Activated CD4-positive, alpha-beta T cell treated with anti-CD3 and anti-CD28 coated beads, Interleukin-2, amount 10 ng/mL, durations not matched to agents 24 days and 14 days (primary cell): ENCODE measurements at places on chromosomes 11 and 22.

- no peak for DNase-seq
Observed at GRCh38 chr11:86180851-86181250, 63.7 kb upstream of the EED start.

DNA sequence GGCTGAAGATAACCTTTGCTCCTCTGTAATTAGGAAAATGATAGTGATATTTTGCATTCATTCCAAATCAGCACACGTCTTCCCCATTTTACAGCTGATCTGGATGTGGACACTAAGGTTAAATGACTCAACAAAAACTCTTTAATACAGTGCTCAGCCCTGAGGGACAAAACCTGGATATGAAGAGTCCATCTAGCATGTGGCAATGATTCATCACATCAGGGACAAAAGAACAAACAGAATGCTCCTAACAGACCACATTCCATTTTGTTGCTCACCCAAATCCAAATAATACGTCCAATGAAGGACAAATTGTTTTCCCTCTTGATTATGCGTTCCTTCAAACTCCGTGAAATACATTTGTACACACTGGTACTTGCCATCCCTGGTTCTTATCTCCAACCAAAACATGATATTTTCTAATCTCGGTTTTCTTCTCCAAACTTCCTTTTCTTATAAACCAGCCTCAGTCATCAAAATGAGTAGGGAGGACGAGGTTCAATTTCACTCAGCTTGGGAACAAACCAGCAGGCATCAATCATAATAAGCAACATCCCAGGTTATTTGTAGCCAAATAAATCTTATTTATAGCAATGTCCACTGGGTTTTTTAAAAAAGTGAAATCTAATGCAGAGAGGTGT lies 53.7 kb upstream of the MTMR2 start:
- DNase-seq, result no peak

- DNase-seq, result no peak
Observed at GRCh38 chr11:27405134-27405533, 42.1 kb upstream of the CCDC34 start.

DNA sequence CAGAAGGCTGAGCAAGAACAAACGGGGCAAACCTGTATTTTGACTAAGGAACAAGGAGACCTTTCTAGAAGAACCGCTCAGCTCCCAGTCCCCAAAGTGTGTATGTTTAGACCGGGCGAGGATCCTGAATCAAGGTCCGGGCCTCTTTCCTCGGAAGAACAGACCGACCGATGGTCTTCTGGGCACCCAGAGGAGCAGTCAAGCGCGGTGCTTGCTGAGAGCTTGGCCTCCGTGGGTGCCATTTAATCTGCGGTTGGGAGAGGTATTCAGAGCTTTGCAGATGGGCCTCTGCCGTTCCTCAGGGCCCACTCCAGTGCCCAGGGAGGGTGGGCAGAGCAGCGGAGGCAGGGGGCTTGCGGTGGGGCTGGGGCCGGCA lies 26.5 kb upstream of the ATXN10 start:
- no peak for DNase-seq

GRCh38 chr11:83438438-83438837 lies 152.3 kb upstream of the CCDC90B start:
- no peak for DNase-seq

DNA sequence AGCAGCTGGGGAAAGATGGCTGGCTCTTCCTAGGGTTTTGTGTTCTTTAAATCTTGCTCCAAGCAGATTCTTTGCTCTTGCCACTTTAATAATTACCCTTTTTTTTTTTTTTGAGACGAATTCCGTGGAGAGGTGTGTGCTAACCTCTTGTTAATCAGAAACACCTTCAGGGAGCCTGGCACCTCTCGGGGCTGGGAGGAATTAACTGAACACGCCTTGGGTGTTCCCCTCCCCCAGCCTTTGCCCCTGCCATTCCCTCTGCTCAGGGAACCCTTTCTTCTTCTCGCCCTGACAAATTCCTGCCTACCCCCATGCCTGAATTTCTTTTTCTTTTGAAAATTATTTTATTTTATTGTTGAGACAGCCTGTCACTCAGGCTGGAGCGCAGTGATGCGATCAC lies 17.5 kb downstream of the TMPRSS6 start:
- DNase-seq, result no peak

- DNase-seq, result no peak
Observed at GRCh38 chr11:45152740-45153595, 6.5 kb downstream of the PRDM11 start.

DNA sequence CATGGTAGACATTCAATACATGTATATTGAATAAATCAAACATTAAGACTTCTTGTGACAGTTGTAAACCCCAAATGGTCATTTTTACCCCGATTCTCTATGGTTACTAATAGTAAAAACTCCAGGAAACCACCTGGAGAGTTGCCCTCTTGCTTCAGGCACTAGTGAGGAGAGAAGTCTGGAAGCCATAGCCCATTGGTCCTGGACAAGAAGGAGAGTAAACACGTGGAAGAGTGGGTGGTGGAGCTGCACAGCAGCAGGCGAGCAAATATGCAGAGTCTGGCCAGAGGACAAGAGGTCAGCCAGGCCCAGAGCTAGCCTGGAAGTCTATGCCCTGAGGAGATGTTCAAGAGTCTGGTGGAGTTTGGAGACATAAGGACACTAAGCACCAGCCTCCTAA lies 17.7 kb downstream of the DCHS1 start:
- DNase-seq, result no peak

DNA sequence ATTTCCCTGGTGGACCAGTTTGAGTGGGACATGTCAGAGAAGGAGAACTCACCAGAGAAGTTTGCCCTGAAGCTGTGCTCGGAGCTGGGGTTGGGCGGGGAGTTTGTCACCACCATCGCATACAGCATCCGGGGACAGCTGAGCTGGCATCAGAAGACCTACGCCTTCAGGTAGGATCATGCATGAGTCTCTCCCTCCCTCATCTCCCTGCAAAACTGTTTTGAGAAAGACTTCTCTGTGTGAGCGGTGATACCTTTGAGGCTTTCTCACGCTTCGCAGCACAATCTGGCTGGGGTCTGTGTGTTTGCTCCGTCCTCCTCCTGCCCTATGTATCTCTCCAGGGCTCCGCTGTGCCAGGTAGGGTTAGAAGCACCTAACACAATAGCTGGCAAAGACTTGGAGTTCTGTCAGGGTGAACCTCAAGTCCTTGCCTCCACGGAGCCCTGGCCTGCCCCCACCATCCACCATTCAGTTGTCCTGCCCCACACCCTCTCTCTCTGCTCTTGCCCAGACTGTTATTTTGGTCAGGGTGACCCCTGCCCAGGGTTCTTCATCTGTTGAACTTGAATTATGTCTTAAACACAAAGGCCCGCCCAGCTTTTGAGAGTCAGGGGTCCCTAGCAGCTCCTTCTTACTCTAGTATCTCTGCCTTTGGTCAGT lies 13.4 kb downstream of the DERL3 start:
- DNase-seq, result no peak

- no peak for DNase-seq
Observed at GRCh38 chr11:115739878-115740277, 235.7 kb upstream of the CADM1 start.
